ENCODE measurements at places on chromosomes 12 and 14. TPM values are rescaled to one million over a fixed set of nuclear protein-coding genes. Genes with fewer than 3 reads are reported as not detected.
A peak's percentile ranks its signal among the peaks of the same experiment; 100 is the strongest.

GRCh38 chr12:124780752-124781685, 82.6 kb downstream of the SCARB1 start:
- no peak for DNase-seq

DNA sequence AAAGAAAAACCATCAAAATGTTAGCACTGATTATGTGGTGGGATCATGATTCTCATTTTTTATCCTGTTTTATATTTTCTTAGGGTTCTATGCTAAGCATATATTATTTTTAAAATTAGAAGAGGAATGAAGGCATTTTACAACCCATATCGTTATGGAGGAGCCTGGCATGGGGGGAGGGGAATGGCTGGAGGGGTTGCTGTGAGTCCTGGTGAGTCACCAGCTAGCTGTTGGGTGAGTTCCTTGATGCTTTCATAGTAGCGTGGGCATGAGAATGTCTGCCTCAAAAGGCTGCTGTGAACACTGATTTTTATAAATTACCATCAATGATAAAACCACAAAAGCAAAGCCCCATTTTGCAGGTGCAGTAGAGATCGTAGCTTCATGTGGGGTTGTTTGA, 46.9 kb downstream of the C14orf132 start:
- no peak for DNase-seq

The ESPL1 gene
- total RNA-seq = 2.2 TPM

GRCh38 chr14:81676395-81676794, 142.7 kb upstream of the SEL1L start:
- DNase-seq = no peak

- no peak for DNase-seq
These were observed 316.3 kb upstream of the MGAT4C start for GRCh38 chr12:86572455-86572854.

GRCh38 chr12:124920353-124920935, 6.0 kb upstream of the UBC start:
- DNase-seq = no peak

- no peak for DNase-seq
These were observed 10.2 kb downstream of the SCN8A start for GRCh38 chr12:51601241-51601640.

The SMIM41 gene
- total RNA-seq = 4.3 TPM

- DNase-seq = no peak
These were observed 8.8 kb upstream of the IFI27L2 start for GRCh38 chr14:94138251-94138650.

- no peak for DNase-seq
These were observed 42.1 kb downstream of the SFSWAP start for GRCh38 chr12:131753005-131753404.

- no peak for DNase-seq
These were observed 86.6 kb upstream of the TRAF3 start for GRCh38 chr14:102690509-102691286.

DNA sequence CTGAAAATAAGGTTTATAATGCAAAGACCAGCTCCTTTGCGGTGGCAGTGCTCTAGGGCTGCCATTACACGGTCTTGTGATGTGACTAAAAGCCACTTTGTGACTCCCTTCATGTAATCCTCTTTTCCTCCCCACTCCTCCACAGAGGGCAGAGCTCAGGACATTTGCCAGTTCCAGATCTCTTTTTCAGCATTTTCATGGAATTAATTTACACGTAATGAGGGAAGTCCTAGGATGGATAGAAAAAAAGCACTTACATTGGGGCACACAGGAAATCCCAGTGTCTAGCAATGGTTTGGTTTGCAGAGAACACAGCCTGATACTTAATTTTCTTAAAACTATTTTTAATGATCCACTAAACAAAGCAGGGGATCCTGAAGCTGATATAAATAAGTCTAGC, 17.5 kb upstream of the ATF1 start:
- no peak for DNase-seq

DNA sequence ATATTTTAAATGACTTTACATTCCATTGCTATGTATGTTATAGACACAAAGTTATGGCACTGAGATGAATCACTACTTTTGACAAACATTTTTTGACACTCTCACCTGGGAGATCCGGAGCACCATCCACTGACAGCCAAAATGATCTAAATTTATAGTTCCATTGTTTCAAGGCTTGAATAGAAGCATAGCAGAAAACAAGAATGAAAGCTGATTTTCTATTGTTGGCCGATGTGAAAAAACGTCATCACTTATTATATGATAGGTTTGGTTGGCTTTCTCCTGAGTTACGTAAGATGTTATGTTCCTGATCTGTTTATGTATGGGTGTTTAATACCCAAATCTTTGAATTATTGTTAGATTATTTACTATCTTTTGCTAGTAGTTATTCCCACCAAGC, 306.2 kb downstream of the PAWR start:
- no peak for DNase-seq

DNA sequence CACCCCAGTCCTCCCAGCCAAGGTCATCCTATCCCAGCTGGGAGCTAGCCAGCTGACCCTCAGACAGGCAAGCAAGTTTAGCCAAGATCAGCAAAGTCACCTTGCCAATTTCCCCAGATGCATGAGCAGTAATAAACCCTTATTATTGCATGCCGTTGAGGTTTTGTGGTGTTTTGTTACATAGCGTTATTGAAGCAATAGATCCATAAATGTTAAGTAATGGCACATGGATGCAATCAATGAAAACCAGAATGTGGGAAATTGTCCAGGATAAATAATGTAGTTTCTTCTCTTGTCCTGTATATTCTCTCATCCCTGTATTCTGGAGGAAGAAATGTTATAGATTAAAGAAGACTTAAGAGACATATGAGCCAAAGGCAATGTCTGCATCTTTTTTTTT, 18.0 kb upstream of the TMEM260 start:
- no peak for DNase-seq

- no peak for DNase-seq
These were observed 79.6 kb downstream of the MOK start for GRCh38 chr14:102225386-102225785.

- DNase-seq = no peak
These were observed 13.0 kb upstream of the LEMD3 start for GRCh38 chr12:65156366-65156841.

The CLEC2A gene
- total RNA-seq = not detected

- peak; percentile 62 for DNase-seq
These were observed 1.5 kb downstream of the BCL2L14 start for GRCh38 chr12:12072064-12072760.

DNA sequence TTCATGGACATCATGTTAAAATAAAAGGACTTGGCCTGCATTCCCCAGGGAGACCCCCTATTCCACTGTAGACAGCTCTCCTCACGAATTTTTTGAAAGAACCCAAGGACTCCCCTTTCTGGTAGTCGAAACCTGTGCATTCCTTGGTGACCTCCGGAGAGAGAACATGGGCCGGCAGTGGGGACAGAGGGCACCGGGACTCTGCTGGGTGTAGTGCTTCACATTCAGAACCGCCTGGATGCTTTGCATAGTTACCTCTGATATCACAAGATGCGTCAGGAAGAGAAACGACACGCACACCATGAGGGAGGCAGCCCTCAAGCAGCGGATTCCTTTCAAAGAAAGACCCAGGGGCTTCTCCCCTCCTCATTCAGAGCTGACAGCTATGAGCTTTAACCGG, 9.7 kb downstream of the CKAP4 start:
- DNase-seq = no peak

GRCh38 chr14:35161231-35161630, 38.9 kb downstream of the PRORP start:
- DNase-seq = no peak

The CLEC12A gene
- total RNA-seq = 88.3 TPM

The CARMIL3 gene
- 0.95 TPM for total RNA-seq

- DNase-seq = no peak
These were observed 25.5 kb downstream of the GALC start for GRCh38 chr14:87967496-87967895.

DNA sequence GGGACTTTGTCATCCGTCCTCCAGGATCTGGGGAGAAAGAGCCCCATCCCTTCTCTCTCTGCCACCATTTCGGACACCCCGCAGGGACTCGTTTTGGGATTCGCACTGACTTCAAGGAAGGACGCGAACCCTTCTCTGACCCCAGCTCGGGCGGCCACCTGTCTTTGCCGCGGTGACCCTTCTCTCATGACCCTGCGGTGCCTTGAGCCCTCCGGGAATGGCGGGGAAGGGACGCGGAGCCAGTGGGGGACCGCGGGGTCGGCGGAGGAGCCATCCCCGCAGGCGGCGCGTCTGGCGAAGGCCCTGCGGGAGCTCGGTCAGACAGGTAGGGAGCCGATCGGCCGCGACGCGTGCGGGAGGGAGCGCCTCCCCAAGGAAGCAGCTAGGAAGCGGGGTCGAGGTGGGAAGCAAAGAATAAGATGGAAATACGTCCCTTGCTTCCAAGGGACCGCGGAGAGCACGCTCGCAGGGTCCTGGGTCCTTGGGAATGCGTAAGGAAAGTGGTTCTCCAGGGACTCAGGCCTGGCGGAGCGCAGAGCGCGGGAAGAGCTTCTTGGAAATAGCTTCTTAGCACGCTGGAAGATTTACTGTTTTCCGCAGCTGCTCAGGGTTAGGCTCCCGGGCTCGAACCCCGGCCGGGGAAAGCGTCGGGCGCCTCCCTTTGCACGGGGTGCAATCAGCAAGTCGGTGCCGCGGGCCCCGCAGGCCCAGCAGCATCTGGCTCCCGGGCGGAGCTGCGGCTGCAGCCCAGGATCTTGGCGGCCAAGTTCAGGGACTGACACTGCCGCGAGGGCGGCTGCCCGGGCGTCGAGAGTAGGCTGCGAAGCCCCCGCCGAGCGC, 457 bp downstream of the SOCS2 start:
- DNase-seq = peak; percentile 51

GRCh38 chr14:68307790-68308168, 485.1 kb downstream of the ZFP36L1 start:
- no peak for DNase-seq

DNA sequence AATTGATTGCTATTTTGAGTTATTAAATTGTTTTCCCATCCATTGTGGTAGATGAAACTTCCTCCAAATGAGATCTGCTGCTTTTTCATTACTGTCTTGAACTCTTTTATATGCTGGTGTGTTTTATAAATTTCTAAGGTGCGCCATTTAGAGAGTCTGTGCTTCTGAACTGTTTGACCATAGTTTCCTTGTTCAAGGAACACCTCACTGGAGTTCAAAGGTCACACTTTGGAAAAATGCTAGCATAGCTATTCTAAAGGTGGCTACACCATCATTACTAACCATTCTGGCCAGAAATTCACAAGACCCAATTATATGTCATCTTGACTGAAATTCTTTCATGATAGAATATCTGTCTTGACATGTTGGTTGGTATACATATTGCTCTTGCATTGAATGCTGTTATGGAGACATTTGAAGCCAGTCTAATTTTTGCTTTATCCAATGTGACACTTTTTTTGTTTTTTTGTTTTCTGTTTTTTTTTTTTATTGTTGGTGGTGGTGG, 269.5 kb downstream of the PAWR start:
- DNase-seq = no peak

The TAS2R42 gene
- total RNA-seq = not detected

DNA sequence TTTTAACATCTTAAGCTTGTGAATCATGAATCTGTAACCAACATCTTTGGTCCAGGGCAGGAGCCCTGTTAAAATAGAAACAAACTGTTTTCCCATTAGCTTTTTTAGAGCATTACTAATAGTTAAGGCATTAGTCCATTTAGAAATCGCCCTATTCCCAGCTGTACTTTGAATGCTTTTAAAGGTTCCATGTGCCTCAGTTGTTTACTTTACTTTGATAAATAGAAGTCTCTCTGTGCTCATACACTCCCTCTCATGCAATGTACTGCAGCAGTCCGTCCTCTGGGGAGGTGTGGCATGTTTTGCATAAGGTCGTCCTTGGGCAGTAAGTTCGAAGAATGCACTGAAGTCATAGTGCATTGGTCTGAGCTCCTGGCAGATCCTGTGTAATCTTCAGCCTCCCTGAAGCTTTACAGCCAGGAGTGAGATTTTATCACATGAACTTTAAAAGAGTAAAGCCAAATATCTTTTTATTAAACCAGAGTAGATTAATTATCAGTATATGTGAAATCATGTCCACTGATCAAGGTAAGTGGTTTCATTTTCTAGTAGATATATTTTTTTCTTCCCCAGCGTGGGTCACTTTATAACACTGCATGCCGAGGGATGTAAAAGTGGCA, 134.7 kb downstream of the FGD4 start:
- no peak for DNase-seq

DNA sequence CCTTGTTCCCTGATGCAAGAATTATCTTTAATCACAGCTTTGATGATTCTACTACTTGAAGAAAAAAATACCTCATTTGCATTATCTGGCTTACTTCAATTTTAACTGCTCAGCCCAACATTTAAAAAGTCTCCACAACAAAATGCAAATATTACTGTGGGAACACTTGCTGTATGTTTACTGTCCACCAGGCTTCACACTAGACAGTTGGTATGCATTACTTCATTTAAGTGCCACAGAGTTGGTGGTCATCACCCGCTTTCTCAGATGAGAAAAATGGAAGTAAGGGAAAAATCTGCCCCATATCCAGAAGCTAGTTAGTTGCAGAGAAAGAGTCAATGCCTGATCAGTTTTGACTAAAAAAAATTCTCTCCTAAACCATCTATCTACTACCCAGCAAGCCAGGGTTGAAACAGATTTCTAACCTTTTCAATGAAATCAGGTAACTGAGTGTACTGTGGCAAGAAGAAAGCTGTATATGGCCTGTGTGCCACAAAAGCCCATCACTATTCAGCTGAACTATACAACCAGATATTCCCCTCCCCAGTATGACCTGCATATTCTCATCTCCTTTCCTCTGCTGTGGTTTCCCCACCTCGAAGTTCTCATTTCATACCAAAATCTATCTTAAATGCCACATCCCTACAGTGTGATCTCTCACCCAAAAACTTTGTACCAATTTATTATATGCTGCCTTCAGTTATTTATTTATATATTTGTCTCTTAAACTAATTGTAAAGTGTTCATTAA, 90.3 kb downstream of the ATP2B1 start:
- no peak for DNase-seq

The CATSPERB gene
- total RNA-seq = 2.8 TPM

GRCh38 chr12:96822641-96823040, 84.4 kb upstream of the NEDD1 start:
- no peak for DNase-seq

- no peak for DNase-seq
These were observed 178.8 kb downstream of the DACT1 start for GRCh38 chr14:58816416-58817115.

The DPPA3 gene
- total RNA-seq = not detected

The CEP83 gene
- total RNA-seq = 11.6 TPM

- no peak for DNase-seq
These were observed 426.5 kb upstream of the OR4E1 start for GRCh38 chr14:22099942-22100763.

The OAS2 gene
- 96.4 TPM for total RNA-seq

All from lower lobe of right lung (tissue), 2 donors.